T-cell (primary cell): ENCODE measurements at places on chromosomes 16 and 17.

DNA sequence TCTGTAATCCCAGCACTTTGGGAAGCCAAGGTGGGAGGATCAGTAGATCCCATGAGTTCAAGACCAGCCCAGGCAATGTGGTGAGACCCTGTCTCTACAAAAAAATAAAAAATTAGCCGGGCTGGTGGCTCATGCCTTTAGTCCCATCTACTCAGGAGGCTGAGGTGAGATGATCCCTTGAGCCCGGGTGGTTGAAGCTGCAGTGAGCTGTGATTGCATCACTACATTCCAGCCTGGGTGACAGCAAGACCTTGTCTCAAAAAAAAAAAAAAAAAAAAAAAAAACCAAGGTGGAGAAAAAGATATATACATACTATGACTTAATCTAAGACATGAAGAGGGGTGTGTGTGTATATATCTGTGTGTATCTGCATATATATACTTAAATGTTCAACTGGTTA is 26.7 kb downstream of the BBS2 start:
- no peak for DNase-seq

- DNase-seq, result peak; percentile 58
Measured at GRCh38 chr16:1309888-1310831, 724 bp downstream of the UBE2I start.

DNA sequence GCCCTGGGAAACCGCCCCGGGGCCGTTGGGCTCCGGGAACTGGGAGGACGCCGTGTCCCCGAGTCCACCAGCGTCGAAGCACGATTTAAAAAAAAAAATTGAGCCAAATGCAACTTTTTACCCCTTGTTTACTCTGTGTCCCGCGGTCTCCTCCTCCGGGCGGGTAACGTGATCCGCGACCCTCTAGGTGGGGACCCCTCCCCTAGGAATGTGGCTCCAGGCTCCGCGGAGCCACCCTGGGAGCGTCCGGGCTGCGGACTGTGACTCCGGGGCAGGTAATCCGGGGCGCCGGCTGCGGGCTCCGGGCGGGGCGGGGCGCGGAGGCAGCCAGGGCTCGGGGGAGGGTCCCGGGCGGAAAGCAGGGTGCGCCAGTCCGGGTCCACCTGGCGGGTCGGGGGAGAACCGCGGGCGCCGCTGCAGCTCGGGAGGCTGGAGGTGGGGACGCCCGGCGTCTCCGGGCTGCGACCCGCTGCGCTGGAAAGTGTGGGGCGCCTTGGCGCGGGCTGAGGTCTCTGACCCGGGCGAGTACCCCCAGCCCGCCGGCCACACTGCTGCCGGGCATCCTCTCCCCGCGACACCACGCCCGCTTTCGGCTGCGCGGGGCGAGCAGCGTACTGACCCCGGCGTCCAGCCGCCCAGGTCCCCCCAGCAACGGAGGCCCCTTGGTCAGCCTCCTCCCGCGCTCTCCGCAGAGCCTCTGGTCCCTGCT is 852 bp upstream of the HELZ start:
- peak; percentile 51 for DNase-seq

- DNase-seq, result no peak
Measured at GRCh38 chr16:88632587-88632930, 5.8 kb upstream of the IL17C start.

DNA sequence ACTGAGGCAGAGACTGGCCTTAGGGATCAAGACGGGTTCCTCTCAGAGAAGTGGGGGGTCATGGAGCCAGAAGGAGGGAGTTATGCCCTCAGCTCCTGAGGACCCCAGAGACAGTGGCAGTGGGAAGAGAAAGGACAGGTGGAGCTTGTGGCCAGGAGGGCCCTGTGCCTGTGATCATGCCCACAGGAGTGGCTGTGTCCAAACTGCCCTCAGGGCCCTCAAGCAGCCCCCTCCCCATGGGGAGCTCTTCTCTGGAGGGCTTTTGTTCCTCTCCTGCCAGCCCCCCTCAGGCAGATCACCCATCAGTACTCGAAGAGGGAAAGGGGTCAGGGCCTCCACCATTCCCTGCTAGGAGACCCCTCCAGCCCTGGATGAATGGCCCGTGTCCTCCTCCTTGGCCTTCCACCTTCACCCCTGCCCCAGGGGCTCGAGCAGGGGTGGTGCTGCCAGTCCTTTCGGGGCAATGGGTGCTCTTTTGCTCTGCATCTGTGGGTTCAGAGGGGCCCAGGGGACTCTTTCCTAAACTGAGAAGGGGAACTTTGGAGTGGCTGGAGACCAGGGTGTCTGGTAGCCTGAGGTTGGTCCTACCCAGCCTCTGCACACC is 52.7 kb downstream of the BEAN1 start:
- no peak for DNase-seq

DNA sequence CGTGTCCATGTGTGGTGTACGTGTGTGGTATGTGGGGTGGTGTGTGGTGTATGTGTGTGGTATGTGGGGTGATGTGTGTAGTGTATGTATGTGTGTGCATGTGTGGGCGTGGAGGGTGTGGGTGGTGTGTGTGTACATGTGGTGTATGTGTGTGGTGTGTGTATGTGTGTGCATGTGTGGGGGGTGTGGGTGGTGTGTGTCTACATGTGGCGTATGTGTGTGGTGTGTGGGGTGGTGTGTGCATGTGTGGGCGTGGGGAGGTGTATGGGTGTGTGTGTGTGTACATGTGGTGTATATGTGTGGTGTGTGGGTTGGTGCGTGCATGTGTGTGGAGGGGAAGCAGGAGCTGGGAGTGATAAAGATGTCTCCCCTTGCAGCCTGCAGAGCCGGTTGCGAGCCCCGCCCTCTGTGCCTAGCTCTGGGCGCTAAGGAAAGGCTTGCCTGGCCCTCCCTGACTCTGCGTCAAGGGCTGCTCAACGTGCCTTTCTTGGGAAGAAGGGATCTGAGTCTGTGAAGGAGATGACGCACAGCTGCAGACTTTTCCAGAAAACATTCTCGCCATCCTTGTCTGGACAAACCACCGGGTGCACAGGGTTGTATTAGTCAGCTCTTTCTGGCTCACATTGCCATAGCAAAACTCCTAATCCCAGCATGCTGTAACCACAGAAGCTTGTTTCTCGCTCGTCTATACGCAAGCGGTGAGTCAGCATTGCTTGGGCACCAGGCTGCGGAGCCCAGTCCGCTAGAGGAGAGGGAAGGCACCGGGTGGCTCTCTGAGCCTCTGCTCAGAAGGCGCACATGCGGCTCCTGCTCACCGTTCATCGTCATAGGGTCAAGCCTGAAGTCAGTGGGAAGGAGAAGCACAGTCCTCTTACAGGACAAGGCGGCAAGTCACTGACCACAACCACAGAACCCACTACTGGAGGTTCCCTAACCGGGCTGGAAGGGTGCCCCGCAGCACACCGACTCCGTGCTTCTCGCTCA is 2.0 kb upstream of the CD300H start:
- no peak for DNase-seq

DNA sequence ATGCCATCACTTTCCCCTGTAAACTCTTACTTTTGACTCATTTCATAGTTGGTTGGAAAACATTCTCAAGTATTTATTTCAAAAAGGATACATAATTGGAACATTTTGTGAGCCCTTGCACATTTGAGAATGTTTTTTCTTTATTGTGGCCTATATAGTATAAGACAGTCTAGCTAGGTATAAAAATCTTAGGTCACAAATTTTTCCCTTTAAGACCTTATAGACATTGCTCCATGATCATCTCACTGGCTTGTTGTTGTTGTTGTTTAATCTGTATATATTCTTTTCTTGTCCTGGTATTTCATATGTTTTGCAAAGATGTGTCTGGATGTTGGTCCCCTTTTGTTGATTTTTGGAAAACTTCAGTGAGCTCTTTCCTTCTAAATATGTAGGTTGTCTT is 194.2 kb downstream of the NTN1 start:
- no peak for DNase-seq

DNA sequence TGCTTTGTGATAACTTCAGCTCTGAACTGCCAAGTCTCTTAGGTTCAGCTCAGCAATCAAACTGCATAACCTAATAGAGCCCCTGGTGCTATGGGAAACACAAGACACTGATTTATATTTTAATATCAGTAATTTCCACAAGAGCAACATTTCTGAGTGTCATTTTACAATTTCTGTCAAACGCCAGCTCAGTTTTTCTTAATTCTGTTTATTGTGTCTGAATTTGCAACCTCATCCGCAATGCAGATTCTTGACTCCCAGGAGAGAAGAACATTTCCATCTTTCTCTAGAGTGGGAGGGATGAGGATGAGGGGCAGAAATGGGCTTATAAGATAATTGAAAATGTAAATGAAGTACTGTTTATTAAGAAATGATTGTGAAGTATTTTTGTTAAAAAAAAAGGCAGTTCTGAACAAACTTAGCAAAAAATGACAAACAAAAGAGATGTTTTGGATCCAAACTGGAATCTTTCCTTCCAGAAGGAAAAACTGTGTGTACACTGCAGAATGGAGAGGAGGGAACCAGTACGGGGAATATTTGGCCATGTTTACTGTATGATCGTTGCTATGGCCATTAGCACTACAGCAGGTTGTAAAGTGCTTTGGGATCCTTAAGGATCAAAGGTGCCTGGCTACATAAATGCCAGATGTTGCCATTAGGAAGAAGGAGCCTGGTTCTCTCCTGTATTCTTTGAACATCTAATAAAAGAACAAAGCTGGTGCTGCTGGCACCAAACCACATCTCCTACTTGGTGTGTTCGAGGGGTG is 7.4 kb upstream of the PMFBP1 start:
- no peak for DNase-seq

GRCh38 chr17:29807520-29808361 is 122.3 kb downstream of the SSH2 start:
- DNase-seq, result peak; percentile 59

DNA sequence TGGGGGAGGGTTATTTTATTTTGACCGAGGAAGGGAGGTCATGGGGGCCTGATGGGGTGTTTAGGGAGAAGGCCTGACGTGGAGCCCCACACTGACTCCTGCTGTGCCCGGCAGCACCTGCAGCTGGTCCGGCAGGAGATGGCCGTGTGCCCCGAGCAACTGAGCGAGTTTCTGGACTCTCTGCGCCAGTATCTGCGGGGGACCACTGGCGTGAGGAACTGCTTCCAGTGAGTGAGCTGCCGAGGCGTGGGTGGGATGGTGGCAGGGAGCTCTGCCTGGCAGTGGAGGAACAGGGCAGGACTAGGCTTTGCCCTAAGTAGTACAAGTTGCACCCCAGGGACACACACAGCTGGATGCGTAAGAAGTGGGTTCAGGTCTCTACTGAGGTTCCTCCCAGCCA is 30.0 kb downstream of the NECAB2 start:
- no peak for DNase-seq

GRCh38 chr17:60142872-60143499 is 6.8 kb upstream of the CA4 start:
- DNase-seq, result peak; percentile 70

- DNase-seq, result no peak
Measured at GRCh38 chr17:21089933-21090901, 36.5 kb upstream of the DHRS7B start.

- DNase-seq, result no peak
Measured at GRCh38 chr17:13958773-13959172, 110.5 kb upstream of the COX10 start.

- DNase-seq, result no peak
Measured at GRCh38 chr17:82912484-82913089, 72.8 kb upstream of the ZNF750 start.

DNA sequence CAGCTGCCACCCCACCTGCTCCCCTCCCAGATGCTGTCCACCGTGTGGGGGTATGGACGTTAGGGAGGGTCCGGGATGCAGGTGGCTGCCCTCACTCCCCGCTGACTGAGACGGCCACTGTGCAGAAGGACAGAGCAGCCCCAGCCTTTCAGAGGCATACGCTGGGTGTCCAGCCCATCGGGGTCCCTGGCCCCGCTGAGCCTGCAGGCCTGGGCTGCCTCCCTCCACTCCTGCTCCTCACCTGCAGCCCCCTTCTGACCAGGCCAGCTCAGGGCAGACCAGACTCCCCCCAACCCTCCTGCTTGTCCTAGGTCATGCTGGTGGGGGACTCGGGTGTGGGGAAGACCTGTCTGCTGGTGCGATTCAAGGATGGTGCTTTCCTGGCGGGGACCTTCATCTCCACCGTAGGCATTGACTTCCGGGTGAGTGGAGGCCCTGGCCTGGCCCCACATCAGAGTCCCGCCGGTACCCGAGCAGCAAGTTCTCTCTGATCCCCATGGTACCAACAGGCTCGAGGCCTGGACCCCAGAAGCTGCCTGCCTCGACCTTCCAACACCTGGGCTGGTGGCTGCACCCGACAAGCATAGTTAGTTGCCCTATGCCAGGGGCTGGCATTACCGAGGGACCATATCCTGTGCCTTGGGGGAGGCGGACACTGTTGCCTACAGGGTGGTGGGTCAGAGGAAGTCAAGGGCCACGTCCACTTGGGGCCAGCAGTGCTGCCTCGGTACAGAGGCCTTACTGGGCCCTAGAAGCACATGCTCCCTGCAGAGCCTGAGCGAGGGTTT is 1.4 kb downstream of the RAB26 start:
- DNase-seq, result no peak

DNA sequence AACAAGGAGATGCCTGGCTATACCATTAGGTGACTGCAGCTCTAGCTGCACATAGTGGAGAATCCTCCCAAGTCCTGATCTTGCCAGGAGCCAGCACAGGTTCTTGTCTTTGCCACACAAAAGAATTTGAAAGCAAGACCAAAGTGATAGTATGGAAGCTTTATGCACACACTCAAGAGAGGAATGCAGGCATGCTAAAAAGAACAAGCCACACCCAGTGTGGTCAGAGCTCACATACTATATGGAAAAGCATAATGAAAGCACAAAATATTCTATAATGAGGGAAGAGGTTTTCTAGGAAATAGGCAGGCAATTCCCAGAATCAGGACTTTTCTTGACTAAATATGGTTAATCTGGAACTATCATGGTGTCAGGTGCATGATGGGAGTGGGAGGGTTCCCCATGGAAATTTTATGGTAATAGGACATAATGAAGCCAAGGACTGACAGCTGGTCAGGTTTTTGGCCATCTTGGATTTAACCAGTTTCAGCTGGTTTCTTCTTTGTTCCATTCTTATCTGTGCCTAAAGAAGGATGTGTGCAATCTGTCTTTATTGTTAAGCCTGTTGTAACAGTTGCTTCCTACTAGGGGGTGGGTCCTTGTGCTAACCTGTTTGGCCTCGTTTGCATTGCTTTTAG is 171.6 kb downstream of the ZNF18 start:
- no peak for DNase-seq

- no peak for DNase-seq
Measured at GRCh38 chr17:70653850-70654249, 484.5 kb downstream of the KCNJ2 start.

DNA sequence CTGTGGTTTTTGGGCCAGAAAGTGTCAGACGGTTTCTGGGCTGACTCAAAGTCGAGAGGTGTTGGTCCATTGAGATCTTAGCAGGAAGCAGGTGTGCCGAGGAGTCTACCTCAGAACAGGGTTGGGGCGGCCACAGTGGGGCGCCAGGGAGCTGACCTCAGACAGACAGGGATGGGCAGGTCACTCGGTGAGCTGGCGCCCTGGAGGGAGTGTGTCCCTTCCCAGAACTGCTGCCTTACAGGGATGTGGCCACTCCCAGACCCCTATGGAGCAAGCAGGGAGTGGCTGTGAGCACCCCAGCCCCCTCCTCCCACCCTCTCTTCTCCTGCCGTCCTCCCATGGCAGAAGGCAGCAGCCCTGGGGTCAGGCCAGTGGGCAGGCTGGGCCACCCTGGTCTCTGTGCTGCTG is 14.0 kb upstream of the DPEP1 start:
- DNase-seq, result no peak
